Heart left ventricle (tissue), 16 donors: ENCODE measurements at places on chromosomes 2 and 18. TPM values are rescaled to one million over a fixed set of nuclear protein-coding genes. Genes with fewer than 3 reads are reported as not detected.

Gene ANKRD30BL
- polyA plus RNA-seq = not detected

Gene WDR43
- 20.6 TPM for polyA plus RNA-seq

Gene SLC5A7
- polyA plus RNA-seq = 0.03 TPM

Gene UCN
- polyA plus RNA-seq = 1.4 TPM

Gene CHST9
- 2.4 TPM for polyA plus RNA-seq

Gene MCFD2
- 113 TPM for polyA plus RNA-seq

Gene DCDC2C
- polyA plus RNA-seq = not detected

Gene CNGA3
- not detected for polyA plus RNA-seq

Gene EML6
- 0.91 TPM for polyA plus RNA-seq

Gene SEH1L
- polyA plus RNA-seq = 39.9 TPM

Gene DYNAP
- not detected for polyA plus RNA-seq

Gene CDKL4
- polyA plus RNA-seq = not detected

Gene TEX44
- polyA plus RNA-seq = not detected

Gene IL1F10
- not detected for polyA plus RNA-seq

Gene POTEI
- not detected for polyA plus RNA-seq

Gene ME2
- polyA plus RNA-seq = 24.5 TPM

Gene LIMS4
- 1.4 TPM for polyA plus RNA-seq

Gene CXXC1
- polyA plus RNA-seq = 36.2 TPM

Gene ASTL
- polyA plus RNA-seq = 0.14 TPM

Gene GPBAR1
- 1.8 TPM for polyA plus RNA-seq

Gene PLB1
- 0.82 TPM for polyA plus RNA-seq

Gene MAP3K19
- polyA plus RNA-seq = not detected

Gene KCTD18
- polyA plus RNA-seq = 3.6 TPM

Gene LCT
- polyA plus RNA-seq = not detected

Gene GLB1L
- 1.8 TPM for polyA plus RNA-seq

Gene PXDN
- polyA plus RNA-seq = 5.9 TPM

Gene GRB14
- 3.2 TPM for polyA plus RNA-seq

Gene NDUFV2
- polyA plus RNA-seq = 1,311 TPM

Gene GKN2
- polyA plus RNA-seq = not detected

Gene RAPGEF4
- polyA plus RNA-seq = 1.3 TPM

Gene IMP4
- polyA plus RNA-seq = 73.7 TPM

Gene KRTCAP3
- polyA plus RNA-seq = 0.65 TPM

Gene MEIS1
- 12.9 TPM for polyA plus RNA-seq
